ENCODE measurements at places on chromosomes 2 and 18.

DNA sequence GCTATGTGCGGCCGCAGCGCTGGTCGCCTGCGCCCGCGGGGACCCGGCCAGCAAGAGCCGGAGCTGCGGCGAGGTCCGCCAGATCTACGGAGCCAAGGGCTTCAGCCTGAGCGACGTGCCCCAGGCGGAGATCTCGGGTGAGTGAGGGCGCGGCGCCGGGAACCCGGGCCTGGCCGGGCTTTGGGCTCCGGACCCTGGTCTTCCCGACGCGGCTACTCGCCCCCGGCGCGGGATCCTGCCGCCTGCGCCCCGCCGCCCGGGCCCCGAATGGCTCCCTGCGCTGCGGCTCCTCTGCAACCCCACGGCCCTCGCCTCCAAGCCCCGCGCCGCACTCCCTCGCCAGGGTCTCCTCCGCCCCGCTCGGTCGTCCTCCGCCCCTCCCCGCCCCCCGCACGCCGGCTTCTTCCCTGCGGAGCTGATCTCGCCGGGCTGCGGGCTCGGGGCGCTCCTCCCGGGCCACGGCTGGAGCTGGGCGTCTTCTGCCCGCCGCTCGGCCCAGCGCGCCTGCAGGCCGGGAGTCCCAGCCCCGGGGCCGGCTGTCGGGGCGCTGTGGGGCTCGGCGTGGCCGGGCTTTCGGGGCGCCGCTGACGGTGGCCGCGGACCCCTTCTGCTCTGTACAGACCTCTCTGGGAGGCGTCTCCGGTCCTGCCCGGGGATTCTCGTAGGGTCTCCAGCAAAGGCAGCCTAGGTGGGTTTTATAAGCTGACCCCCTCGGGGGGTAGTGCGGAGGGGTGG lies 652 bp downstream of the GPC1 start:
- DNase-seq, result no peak

DNA sequence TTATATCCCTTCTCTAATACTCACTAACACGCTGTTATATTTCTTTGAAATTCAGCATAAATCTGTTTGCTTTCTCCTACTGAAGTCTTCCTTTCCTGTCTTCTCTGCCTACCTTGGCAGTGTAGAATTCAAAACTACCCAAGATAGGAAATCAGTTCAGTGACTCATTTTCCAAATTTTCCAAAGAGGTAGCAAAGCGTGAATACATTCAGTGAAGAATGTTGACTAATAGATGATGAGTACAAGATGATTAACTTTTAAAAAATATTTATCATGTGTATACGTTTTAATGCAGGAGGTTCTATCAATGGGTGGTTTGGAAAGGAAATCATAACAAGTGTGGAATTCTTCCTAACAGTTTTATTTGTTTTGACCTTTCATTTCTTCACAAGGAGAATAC lies 201.9 kb upstream of the SLC8A1 start:
- DNase-seq, result no peak

GRCh38 chr18:525036-525797 lies 24.7 kb upstream of the COLEC12 start:
- no peak for DNase-seq

GRCh38 chr2:53366543-53366942 lies 401.1 kb upstream of the CHAC2 start:
- DNase-seq, result no peak

DNA sequence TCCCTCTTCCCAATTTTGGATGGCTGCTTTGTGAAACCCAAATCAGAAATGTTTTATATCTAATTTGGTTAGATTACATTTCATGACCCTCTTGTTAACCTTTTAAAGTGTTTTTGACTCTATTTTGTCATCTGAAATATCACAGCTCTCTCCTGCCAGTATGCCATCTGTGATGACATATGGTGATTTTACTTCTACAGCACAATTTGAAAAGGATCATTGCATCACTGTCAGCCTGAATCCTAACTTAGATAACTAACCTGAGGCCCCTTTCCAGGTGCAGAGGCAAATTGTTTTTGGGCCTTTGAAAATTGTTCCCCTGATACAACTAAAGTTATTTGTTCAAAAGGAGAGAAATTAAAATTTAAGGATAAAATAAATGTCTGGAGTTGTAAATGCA lies 1023.4 kb upstream of the LRRTM1 start:
- no peak for DNase-seq

- no peak for DNase-seq
Measured at GRCh38 chr18:9177031-9177430, 40.5 kb downstream of the ANKRD12 start.

DNA sequence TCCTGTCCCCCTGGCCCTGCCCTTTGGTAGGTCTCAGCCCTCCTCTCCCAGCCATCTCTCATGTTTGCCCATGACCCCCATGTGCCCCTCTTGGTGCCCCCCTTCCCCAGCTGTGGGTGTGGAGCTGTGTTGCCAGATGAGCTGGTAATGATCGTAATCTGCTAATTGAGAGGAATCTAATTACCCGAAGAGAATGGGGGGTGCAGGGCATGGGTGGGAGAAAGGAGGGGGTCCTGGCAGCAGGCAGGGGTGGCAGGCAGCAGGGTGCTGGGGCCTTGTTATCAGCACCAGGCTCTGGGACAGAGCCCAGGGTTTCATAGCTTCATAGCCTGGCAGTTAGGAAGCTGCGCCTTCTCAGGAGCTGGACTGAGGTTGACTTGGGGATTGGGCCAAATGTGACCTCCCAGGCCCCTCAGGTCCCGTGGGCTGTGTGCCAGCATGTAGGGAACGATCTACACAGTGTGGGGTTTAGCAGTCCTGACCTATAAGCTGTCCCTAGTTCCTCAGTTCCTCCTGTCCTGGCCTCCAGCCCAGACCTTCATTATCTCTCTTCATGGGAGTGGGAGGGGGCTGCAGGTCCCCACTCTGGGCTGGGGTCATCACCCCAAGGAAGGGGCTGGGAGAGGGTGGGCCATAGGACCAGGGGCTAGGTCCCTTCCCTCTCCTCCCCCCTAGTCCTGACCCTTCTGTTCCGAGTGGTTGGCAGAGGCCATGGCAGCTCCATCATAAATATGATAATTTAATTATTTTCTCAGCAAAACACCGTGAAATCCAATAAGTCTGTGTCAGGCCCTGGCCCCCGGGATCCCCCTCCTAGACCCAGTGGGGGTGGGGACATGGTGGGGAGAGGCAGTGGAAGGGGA lies 6.5 kb upstream of the ASIC4 start:
- no peak for DNase-seq

DNA sequence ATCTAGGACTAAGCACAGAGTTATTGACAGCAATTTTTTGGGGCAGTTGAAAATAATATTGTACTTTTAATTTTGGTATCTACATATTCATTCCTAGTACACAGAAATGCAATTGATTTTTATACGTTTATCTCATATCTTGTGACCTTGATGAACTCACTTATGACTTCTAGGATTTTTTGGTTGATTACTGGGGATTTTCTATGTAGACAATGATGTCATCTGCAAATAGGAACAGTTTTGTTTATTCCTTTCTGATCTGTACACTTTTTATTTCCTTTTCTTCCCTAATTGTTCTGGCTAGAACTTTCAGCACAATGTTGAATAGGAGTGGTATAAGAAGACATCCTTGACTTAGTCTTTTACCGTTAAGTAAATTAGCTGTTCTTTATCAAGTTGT lies 143.5 kb upstream of the PGAP1 start:
- DNase-seq, result peak; percentile 57

DNA sequence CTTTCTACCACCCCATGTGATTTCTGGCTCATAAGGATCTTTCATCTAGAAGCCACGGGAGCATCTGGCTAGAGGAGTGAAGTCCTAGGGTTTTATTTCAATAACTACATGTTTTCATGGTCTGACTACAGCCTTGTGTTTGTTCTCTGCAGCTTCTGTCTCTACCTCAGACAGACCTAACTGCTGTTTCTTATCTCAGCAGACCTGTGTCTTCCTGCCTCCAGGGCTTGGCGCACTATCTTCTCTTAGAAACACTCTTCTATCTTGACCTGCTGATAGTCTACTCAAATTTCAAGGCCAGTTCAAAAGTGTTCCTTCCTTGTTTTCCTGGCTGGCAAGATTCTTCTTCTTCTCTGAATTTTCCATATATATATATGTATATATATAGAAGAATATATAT lies 11.0 kb upstream of the TRIB2 start:
- DNase-seq, result no peak

DNA sequence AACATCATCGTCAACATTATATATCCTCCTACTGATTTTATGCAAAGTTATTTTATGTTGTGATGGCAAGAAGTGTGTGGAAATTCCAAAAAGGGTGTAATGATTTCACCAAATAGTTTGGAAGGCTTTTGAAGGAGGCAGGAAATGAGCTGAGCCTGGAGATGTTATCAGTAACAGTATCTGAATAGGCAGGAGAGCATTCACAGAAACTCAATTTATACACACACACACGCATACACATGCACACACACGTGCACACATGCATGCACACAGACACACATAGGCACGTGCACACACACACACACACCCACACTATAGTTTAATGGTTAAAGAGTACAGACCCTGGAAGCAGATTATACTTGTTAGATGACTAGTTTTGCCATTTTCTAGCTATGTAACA lies 47.3 kb downstream of the ARHGEF4 start:
- no peak for DNase-seq

GRCh38 chr2:187148059-187148714 lies 299.2 kb upstream of the ZSWIM2 start:
- DNase-seq, result no peak

DNA sequence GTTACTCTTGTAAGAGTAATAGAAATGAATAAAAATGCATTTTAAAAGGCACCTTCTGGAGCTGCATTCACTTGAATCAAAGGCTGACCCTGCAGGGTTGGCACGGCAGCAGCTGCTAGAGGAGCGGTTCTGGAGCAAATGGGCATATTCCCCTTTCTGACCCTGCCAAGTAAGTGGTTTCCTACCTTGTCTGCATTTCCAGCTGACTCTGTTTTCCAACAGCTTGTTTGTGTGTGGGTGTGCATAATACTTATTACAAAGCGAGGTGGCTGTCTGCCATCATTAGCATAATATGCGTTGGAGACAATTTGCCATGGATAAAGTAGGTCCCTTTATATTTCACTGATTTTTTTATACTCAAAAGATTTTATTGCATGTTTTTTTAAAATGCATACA lies 21.3 kb upstream of the TTN start:
- no peak for DNase-seq

GRCh38 chr2:68218343-68218901 lies 33.9 kb downstream of the PPP3R1 start:
- DNase-seq, result no peak

DNA sequence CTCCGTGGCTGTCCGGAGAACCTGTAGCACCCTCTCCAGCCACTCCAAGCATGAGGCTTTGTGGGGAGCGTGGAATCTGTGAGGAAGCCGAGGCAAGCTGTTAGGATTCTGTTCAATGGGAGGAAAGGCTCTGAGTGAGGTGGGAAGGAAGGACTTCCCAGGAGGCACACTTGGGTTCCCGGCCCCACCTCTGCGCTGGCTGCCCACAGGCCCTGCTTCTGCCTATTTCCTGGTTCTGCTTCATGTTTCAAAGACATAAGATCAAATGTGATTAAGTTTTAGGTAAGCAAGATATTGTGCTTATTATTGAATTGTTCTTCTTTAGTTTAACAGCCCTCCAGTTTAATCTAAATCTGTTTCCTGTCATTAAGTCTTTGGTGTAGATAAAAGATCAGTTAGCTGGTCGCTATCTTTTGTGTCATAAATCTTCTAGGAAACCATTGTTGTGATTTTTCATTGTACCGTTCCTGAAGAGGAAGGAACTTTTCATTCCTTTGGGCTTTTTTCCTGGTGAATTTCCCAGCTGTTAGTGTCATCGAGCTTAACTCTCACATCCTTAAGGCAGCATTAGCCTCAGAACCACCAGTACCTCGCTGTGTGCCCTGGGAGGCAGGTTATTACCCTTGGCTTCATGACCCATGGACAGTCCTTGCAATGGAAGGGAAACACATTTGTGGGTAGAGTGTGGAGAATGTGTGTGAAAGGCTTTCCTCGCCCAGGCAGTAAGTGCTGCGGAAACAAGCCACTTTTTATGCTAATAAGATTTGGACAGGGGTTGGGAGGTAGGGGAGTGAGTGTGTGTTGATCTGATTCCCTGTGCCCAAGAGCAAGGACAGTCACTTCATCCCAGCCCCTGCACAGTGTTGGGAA lies 61.9 kb upstream of the ALPP start:
- peak; percentile 9 for DNase-seq

- DNase-seq, result no peak
Measured at GRCh38 chr2:9057939-9058761, 54.7 kb upstream of the MBOAT2 start.

- DNase-seq, result no peak
Measured at GRCh38 chr2:190129421-190130199, 67.1 kb upstream of the MSTN start.

GRCh38 chr2:60555066-60555782 lies 1.8 kb upstream of the BCL11A start:
- peak; percentile 74 for DNase-seq

- DNase-seq, result no peak
Measured at GRCh38 chr2:50538147-50538546, 493.8 kb downstream of the NRXN1 start.

GRCh38 chr2:128591861-128592822 lies 273.5 kb upstream of the HS6ST1 start:
- no peak for DNase-seq

DNA sequence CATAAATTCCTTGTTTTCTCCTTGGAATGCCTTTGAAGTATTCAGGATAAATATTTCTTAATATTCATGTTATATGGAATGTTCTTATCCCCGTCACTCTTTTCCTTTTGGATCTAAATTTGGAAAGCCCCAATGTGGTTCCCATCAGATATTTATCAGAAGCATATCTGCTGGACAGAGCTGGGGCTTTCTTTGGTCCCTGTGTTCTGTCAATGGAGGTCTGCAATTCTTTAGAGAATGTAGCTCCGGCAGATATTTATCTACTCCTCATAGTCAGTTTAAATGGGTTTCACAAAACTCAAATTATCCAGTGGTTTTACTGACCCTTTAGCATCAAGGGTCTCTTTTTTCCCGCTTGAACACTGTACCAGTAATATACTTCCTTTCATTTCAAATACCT lies 167.8 kb upstream of the SCN7A start:
- DNase-seq, result no peak

GRCh38 chr2:112941753-112942653 lies 31.0 kb downstream of the IL37 start:
- peak; percentile 78 for DNase-seq

- no peak for DNase-seq
Measured at GRCh38 chr18:7663366-7664312, 96.5 kb downstream of the PTPRM start.

DNA sequence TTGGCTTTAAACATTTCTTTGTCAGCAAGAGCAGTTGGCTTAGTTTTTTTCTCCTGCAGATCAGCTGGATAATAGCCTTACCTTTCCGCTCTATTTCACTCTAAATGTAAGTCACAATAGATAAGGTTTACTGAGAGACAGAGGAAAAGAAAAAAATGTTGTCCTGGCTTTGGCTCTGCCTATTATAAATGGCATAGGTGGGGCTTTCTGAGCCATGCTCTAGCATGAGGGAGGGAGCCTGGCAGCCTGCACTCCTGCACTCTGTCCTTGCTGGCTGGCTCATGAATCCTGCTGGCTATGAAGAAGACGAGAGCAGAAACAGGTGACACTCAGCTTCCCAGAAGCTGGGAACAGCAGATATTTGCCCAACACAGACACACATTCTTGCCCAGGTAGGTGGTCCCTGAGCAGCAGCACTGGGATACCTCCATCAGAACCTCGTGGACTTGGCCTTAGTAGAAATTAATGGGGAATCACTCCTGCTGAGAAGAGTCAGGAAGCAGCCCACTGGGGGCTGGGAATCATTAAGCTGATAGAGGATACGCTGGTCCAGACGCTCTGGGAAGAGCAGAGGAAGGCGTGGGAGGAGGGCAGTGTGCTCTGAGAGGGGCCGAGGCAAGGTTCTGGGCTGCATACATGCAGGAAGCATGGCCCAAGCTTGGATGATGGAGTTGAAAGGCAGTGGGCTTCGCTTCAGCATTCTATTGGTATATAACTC lies 514.4 kb upstream of the HS6ST1 start:
- no peak for DNase-seq

- peak; percentile 56 for DNase-seq
Measured at GRCh38 chr18:5419030-5419429, 123.5 kb upstream of the ZBTB14 start.

Data from inflammatory macrophage treated with lipopolysaccharide for 1 hour (primary cell).